Mesenchymal stem cell (in vitro differentiated cells and primary cell): ENCODE measurements at places on chromosomes 7 and 10.

DNA sequence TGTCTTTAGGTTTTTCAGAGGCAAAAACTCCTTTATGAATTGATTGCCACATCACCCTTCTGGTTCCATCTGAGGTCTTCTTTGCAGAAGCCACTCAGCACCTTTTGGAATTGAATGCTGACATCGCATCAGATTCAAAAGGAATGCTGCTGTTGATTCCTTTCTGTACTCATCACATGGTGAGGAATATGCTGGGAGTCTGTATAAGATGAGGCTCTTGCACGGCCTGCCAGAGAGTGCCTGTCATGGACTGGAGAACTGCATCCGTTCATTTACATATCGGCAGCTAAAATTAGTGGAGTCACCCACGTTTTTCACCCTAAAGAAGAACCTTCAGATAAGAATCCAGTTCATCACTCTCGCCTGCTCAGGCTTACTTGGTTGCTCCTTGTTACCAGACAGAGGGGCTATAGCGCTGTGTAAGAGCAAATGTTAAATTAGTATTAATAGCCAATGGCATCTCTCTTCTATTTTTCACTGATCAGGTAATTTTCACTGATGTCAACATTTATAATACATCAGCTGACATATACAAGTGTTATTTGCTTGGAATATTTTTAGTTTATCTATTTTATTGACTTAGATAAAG lies 14.3 kb downstream of the NRG3 start:
- no peaks in the 10 kb centered on the region for H3K4me1 ChIP-seq
- H3K27ac ChIP-seq: no peak overlapping the region
- no peak overlapping the region for H3K4me3 ChIP-seq
- H3K27me3 ChIP-seq: no peaks in the 10 kb centered on the region
- no peaks in the 10 kb centered on the region for H3K36me3 ChIP-seq
- no peak for DNase-seq

GRCh38 chr10:104897696-104898095 lies 256.6 kb downstream of the SORCS3 start:
- H3K27me3 ChIP-seq: peaks cover 17% of the 10 kb centered on the region
- no peak overlapping the region for H3K4me3 ChIP-seq
- DNase-seq: no peak
- no peaks in the 10 kb centered on the region for H3K36me3 ChIP-seq
- H3K4me1 ChIP-seq: no peaks in the 10 kb centered on the region
- H3K27ac ChIP-seq: no peak overlapping the region

DNA sequence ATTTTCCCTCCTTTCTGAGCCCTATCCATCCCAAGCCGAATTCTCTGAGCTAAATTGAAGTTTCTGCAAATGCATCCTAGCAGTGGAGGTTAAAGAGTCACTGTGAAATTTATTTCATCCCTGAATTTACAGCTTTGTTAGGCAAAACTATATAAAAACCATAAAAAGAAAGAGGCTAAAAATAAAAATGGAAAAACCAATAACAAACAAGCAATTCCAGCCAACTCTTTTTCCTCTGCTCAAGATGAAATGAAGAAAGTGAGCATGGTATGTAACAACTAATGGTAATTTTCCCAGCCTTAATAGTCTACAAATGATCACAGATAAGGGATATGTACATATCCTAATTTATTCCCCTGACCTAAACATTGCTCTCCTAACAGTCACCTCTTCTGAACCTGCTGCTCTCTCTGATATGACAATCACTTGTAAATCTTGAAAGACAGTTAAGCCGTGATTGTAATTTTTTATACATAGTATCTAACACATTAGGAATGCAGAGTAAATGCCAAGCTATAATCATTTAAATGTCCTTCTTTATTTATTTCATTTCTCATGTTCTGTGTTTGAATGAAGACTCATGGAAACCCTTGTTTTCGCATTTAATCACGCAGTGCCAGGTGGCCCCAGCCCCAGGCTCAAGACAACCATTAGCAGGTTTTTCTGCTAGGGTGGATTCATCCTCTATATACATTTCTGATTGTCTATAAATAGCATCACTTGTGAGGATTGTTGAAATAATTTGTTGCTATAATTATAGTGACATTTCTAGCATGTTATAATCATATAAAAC lies 48.6 kb upstream of the NRP1 start:
- H3K4me3 ChIP-seq: no peak overlapping the region
- H3K4me1 ChIP-seq: no peaks in the 10 kb centered on the region
- DNase-seq: no peak

DNA sequence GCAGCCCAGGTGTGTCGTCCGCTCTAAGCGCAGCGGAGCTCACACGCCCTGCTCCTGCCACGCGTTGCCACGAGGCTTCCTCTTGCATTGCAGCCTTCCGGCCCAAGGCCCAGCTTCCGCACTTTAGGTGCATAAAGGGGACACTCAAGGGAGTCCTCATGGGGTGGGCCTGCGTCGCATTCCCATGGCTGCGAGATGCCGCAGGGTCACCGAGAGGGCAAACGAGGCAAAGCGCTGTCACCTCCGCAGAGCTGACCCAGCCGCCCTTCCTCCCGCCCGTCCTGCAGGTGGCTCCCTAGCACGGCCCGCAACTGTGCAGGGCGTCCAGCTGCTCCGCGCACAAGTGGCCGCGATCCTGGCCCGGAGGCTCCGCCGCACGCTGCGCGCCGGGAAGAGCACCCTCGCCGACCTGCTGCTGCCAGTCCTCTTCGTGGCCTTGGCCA lies 283.5 kb downstream of the ABCA13 start:
- H3K36me3 ChIP-seq: no peaks in the 10 kb centered on the region
- H3K4me3 ChIP-seq: no peak overlapping the region
- no peak overlapping the region for H3K27ac ChIP-seq

DNA sequence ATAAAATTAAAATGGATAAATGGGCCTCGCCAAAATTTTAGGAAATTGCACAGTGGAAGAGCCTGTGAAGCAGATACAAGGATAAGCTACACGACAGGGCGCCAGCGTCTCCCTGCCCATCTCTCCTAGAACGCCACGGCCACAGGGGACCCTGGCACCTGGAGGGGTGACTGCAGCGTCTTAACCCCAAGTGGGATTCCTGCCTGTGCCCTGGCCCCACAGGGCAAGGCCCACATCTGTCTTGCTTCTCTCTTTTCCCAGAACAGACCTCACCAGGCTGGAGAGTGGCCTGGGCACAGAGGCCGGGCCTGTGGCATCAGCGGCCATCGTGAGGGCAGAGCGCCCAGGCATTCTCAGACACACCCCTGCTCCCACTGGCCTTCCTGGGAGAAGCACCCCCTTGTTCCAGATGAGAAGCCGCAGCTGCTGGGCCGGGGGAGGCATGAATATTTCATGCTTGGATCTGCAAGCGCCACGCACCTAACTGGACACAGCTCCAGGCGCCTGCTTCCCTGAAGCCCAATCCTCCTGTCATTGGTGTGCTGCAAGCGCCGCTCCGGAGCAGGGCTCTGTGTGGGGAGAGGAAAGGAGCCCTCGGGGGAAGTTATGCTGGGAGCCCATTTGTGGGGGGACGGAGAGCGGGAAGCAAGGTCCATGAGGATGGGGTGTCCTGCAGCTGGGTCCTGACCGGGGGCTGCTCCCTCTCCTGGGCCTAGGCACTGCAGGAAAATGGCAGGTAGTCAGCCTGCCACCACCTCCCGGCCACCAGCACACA lies 153.5 kb downstream of the ELFN1 start:
- peaks cover 3% of the 10 kb centered on the region for H3K4me1 ChIP-seq
- no peak overlapping the region for H3K4me3 ChIP-seq
- no peaks in the 10 kb centered on the region for H3K27me3 ChIP-seq
- no peak overlapping the region for H3K27ac ChIP-seq
- no peaks in the 10 kb centered on the region for H3K36me3 ChIP-seq

DNA sequence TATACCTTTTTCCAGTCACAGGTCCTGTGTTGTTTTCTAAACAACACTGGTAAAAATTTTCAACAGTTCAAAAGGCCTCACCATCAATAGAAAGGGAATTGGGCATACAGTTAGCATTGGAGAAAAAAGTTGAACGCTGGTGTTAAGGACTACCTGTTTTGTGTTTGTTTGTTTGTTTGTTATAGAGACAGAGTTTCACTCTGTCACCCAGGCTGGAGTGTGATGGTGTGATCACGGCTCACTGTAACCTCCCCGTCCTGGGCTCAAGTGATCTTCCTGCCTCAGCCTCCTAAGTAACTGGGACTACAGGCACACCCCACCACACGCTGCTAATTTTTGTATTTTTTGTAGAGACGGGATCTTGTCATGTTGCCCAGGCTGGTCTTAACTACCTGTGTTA lies 306.1 kb downstream of the PRPF18 start:
- DNase-seq: no peak
- peaks cover 8% of the 10 kb centered on the region for H3K4me1 ChIP-seq
- no peak overlapping the region for H3K4me3 ChIP-seq
- H3K27me3 ChIP-seq: no peaks in the 10 kb centered on the region

GRCh38 chr10:61907587-61907986 lies 6.1 kb downstream of the ARID5B start:
- H3K27ac ChIP-seq: no peak overlapping the region
- no peak overlapping the region for H3K4me3 ChIP-seq
- H3K27me3 ChIP-seq: no peaks in the 10 kb centered on the region
- peaks cover 2% of the 10 kb centered on the region for H3K4me1 ChIP-seq
- no peak for DNase-seq

DNA sequence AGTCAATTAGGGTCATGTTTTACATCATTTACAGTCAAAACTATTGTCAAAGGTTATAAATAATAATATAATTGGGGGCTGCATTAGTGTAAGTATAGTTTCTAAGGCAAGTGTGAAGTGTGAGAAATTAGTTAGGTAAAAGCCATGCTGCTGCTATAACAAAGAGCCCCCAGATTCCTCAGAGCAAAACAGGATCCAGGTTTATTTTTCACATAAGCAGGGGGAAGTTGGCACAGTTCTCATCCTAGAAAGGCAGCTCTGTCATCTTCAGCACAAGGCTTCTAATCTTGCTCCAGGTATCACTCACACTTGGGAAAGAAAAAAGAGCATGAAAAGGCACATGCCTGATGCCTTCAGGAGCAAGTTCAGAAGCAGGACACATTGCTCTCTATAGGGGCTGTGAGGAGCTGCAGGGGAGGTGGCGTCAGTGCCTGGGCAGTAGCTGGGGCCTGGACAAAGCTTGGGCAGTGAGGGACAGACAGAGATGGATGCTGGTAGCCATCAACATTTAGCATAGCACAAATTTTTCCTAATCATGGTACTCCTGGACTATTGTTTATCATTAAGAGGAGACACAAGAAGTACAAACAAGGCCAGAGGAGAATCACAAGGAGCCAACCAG lies 170.6 kb downstream of the PKD1L1 start:
- peaks cover 22% of the 10 kb centered on the region for H3K27me3 ChIP-seq
- no peak for DNase-seq
- H3K4me3 ChIP-seq: no peak overlapping the region

GRCh38 chr10:96408201-96408600 lies 49.4 kb upstream of the OPALIN start:
- H3K4me3 ChIP-seq: no peak overlapping the region
- H3K36me3 ChIP-seq: no peaks in the 10 kb centered on the region
- peaks cover 13% of the 10 kb centered on the region for H3K27me3 ChIP-seq
- H3K27ac ChIP-seq: no peak overlapping the region
- DNase-seq: no peak
- peaks cover 2% of the 10 kb centered on the region for H3K4me1 ChIP-seq
